Transverse colon (tissue), 4 donors: ENCODE measurements at places on chromosomes 5 and 9. TPM values are rescaled to one million over a fixed set of nuclear protein-coding genes. Genes with fewer than 3 reads are reported as not detected.

PCDHB2 gene
- 1.9 TPM for total RNA-seq

PTPRD gene
- 115 TPM for total RNA-seq

CA9 gene
- total RNA-seq, result not detected

AQP7 gene
- total RNA-seq, result 22.1 TPM

ADAMTS13 gene
- total RNA-seq, result 11.1 TPM

RASEF gene
- total RNA-seq, result 74.9 TPM
